ENCODE measurements at places on chromosomes 1 and 21.

DNA sequence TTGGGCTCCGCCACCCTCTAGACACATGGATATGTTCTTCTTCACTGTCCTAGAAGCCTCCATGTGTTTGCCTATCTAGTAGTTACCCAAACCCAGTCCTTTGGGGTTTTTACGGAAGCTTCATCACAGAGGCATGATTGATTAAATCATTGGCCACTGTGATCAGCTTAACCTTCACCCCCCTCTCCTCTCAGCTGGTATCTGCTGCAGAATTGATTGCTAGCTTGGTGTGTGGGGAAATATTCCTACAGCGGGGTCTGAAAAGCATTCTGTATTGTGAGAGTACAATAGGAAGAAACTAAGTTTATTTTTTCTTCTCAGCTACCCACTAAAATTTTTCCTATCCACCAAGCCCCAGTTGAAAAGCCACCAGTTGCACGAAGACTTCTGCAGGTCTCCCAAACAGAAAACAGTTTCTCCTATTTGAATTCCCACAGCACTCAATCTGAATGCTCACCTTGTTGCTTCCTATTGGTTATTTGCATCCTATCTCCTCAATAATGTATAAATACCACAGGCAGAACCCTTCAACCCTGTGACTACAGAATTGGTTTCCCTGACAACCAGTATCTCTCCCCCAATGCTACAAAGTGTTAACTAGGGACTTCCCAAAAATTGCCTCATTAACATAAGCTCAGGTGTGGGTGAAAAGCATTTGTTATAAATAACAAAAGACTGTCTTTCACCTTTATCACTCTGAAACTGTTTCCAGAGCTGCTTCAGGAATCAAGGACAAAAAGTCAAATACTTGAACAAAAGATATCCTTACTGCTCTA lies 9.3 kb upstream of the VANGL1 start:
- DNase-seq = no peak

- no peak for DNase-seq
Observed at GRCh38 chr1:50270926-50271325, 152.3 kb downstream of the DMRTA2 start.

DNA sequence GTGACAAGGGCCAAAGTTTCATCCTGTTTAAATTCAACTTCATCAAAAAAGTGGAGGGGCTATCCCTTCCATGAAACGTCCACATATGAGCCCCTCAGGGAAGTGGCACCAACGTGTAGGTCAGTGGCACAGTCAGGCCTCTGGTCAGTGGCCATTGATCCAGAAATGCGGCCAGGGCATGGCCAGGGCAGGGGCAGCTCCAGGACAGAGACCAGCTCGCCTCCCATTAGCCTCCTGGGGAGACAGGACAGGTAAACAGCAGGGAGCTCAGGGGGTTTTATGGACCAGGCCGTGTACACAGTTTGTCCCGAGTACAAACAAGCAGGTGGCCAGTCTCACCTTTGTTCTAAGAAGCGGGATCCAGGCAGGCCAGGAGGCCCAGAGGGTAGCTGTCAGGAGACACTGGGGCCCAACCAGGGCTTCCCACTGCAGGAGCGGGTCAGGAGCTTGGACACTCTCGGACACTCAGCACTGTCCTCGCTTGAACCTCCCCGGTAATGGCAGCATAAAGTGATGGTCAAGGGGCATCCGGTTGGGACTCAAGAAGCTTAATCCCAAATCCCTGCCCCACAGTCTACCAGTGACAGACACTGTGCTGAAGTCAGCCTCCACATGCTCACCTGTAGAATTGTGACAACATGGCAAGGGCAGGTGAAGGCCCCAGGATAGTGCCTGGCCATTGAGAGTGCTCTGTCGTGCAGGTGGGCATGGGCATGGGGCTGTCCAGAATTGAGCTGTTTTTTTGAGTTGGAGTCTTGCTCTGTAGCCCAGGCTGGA lies 144.1 kb upstream of the ERRFI1 start:
- no peak for DNase-seq

DNA sequence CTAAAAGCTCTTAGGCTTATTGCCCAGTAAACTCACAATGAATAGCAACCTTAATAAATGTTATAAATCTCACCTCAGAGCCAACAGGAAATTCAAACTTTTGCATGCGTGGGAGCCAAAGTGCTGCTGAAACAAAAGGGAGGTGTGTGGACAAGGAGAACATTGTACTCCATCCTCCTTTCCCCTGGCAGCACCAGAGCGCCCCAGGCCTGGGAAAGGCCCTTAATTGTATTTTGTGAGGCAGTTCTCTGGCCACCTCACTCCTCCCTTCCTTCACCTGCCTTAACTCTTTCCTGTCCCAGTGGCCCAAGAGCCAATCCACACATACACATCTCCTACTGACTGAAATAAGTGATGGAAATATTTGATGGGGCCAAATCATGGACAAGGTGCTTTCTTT lies 648.5 kb downstream of the LMO4 start:
- DNase-seq = no peak

GRCh38 chr1:79682478-79682877 lies 675.9 kb upstream of the ADGRL4 start:
- DNase-seq = no peak

GRCh38 chr21:33820230-33820770 lies 95.3 kb downstream of the ATP5PO start:
- no peak for DNase-seq

DNA sequence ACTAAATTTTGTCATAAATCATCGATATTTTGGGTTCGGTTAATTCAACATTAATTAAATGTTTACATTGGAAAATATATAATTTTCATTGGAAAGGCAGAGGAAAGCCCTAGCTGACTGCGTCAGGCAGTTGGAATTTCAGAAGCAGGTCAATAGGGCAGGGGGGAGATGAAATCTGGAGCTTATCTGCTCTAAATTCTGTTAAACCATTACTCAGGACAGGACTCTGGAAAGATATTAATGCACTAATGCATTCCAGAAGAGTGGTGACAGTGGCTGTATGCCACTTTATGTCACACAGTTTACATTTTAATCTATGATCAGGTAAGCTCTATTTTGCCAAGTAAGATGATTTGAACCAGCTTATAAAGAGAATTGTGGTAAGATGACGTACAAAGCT lies 153.0 kb upstream of the B3GALT2 start:
- DNase-seq = no peak

GRCh38 chr1:2267051-2267830 lies 39.1 kb downstream of the SKI start:
- DNase-seq = no peak

GRCh38 chr1:62962901-62963776 lies 179.2 kb downstream of the ATG4C start:
- peak; percentile 41 for DNase-seq

DNA sequence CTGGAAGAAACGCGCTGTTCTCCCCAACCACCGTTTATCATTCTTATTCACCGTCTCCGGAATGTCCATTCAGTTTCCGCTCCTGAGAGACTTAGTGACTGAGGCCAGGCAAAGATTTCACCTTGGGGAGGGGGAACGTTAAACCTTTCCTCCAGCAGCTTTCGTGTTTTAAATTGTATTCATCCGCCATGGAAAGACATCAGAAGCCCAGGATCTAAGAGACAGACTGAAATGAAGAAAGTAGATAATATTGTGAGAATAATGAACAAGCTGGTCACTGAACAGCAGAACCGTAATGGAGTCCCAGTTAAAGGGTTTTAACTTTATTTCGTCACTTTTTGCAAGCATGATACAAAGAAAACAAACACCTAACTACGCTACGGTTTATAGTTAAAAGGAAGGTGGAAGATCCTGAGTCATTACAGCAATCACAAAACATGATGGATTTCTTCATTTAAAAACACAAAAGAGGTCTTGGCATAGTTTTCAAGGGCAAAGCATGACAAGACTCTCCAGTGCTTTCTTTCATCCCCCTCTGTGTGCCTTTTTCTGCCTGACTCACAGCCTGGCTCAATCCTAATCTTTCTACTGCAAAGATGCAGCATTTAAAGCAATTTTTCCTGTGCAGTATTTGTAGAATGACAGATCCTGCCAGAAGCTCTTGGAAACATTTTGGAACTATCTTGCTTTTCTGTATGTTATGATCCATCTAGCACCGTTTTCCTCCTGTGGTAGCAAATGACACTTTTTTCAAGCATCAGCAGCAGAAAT lies 722 bp upstream of the SLC19A2 start:
- DNase-seq = peak; percentile 43

DNA sequence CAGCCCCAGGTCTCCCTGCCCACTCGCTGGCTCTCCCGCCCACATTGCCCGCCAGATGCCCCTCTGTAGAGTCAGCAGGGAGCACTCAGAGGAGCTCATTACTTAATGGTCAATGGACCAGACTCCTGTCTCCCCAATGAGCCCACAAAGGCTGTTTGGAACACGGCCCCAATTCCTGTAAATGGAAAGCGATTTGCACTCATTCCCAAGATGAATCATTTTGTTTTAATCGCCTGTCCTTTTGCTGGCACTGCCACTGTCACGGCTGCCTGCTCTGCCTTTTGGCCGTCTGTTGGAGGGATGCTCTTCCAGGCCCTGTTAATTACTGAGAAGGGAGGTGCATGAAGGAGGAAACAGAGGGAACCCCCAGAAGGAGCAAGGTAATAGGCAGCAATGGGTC lies 44.8 kb upstream of the ATP2B4 start:
- peak; percentile 71 for DNase-seq

DNA sequence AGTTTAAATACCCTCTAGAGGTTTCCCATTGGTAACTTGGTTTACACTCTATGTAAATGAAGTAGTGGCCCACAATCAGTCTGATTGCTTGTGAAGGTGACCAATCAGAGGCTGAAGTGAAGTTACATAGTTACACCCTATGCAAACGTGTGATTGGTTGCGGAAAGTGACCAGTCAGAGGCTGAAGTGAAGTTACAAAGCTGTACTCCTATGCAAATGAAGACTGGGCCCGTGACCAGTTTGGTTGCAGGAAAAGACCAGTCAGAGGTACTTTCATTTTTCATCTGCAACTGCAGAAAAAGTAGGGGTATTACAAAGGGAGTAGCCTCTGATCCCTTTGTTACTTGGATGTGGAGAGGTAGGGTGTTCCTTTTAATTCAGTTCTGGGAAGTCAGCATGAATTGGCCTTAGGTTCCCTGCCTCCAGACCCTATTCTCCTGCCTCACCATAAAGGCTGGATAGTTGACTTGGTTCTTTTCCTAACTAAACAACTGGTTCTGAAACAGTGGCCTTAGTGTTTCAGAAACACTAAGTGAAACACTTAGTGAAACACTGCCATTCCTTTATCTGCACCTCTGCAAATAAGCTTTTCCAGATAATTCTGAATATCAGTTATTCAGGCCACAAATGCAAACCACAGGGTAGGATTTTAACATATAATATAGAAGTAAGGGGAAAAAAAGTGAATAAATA lies 39.3 kb downstream of the MAGI3 start:
- DNase-seq = no peak

DNA sequence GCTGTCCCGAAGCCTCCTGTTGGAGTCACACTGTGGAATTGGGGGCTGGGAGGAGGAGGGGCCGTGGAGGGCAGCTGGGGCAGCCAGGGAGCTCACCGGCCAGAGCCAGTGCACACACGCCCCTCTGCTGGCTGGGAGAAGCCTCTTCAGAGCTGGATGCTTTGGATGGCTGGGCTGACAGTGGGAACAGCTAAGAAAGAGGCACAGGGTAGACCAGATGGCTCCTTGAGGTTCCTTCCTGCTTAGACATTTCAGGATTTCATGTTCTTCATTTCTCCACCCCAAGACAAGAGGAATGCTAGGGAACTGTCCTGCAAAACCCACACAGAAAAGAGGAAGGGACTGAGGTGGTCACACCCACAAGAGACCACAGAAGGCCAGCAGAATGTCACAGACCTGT lies 254.8 kb upstream of the VAMP3 start:
- peak; percentile 26 for DNase-seq

DNA sequence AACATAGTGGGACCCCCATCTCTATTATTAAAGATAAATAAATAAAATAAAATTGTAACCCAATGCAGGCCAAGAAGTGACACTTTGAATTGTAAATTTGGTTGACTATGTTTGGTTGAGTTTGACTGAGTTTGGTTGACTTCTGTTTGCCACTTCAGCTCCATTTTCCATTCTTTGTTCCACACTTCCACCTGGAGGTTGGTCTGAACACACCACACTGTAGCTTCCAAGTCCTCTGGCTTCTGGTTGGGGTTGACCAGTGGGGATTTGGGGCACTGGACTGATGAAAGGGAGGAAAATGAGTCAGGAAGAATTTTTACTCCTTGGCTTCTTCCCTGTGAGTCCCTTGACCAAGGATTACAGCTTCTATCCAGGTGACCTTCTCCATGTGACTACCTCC lies 40.6 kb upstream of the DIPK1A start:
- DNase-seq = no peak

DNA sequence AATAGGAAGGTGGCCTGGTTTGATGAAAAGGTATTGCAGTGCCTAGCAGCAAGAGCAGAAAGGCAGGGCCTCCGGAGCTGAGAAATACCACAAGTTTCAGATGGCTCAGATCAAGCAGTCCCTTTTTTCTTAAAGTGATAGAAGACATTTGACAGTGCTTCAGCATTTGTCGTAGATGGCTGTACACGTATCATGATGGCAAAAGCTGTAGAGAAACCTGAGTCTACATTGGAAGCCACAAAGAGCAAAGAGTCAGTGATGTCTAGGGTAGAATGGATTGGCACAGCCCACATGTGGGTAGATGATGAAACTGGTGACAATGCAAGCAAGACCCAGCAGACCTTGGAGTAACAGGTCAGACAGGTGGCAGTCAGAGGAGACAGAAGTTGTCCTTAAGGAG lies 101.3 kb upstream of the ARTN start:
- DNase-seq = no peak

GRCh38 chr1:245983294-245983967 lies 523.6 kb downstream of the SMYD3 start:
- DNase-seq = peak; percentile 18

DNA sequence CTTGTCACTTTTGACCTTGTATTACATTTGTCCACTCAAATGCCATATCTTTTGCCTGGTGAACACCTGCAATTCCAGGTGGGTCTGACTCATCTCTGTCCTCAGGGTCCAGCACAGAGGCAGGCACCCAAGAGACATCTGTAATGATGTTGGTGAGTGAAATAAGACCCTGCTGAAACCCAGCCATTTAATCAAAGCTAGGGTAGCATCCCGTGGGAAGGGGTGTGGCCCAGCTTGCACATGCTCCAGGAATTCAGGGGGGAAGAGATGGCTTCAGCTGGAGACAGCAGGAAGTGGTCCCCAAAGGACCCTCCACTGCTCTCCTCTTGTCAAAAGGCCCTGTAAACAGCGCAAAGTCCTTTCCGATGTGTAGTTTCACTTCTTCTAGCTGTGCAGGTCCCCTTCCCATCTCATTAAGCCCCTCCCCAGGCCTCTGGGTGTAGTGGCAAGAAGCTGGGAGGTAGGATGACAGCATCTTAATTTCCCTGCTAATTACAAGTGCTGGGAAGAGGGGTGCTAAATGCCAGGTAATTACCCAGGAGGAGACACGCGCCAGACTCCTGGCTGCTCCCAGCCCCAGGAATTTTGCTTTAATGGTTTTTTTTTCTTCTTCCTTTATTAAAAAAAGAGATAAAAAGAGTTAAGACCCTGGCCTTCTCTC lies 54.4 kb upstream of the TRABD2B start:
- no peak for DNase-seq

- DNase-seq = no peak
Observed at GRCh38 chr21:42081931-42082381, 10.8 kb downstream of the UMODL1 start.

GRCh38 chr1:150507912-150508864 lies at the start of gene ECM1:
ECM1 (plus strand) TSS chr1:150508109; CDS start chr1:150508210, 101 bp downstream.
- DNase-seq = peak; percentile 92

GRCh38 chr1:241612533-241613477 lies 27.4 kb downstream of the CHML start:
- peak; percentile 69 for DNase-seq

- DNase-seq = no peak
Observed at GRCh38 chr1:184686540-184686939, 68.1 kb downstream of the EDEM3 start.

- no peak for DNase-seq
Observed at GRCh38 chr1:244841273-244841927, 5.9 kb downstream of the COX20 start.

GRCh38 chr1:170214117-170215032 lies 68.6 kb downstream of the NTMT2 start:
- no peak for DNase-seq

Measured in AG08395 (cell line).